ENCODE measurements at places on chromosomes 16 and 17.
A peak's percentile ranks its signal among the peaks of the same experiment; 100 is the strongest.

GRCh38 chr16:29893553-29893952 is 5.8 kb downstream of the SEZ6L2 start:
- no peak for DNase-seq

DNA sequence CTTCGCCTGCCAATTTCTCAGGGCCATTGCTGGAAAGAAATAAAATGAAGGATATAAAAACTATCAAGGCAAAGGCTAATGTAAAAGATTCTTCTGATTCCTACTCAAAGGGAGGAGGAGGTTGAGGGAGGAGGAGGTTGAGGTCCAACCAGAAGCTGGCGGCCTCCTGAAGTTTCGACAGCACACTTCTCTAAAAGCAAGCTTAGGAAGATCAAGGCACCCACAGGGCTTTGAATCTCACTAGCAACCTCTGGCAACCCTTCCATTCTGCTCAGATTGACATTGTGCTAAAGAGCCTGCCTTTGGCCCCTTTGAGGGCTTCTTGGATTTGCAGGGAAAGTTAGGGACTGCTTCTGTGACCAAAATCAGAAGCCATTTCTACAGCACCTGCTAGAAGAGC is 81.5 kb upstream of the TNRC6C start:
- no peak for DNase-seq

DNA sequence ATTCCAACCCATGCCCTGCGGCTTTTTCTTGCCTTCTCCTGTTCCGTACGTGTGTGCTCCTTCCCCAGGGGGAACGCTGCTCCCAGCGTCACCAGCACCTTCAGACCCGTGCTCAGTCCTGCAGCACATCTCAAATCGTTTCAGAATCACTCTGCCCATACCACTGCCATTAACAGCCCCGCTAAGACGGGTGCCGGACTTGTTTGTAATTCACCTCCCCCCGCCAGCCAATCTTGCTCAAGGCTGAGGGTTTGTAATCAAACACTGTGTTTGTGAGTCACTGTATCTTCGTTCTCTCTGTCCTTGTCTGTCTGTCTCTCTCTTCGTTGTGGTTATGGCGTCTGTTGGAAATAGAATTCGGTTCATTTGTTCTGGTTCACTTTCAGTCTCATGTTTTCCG is 17.3 kb downstream of the CARD14 start:
- no peak for DNase-seq

- DNase-seq = no peak
Measured at GRCh38 chr16:68105611-68106010, 20.4 kb downstream of the NFATC3 start.

DNA sequence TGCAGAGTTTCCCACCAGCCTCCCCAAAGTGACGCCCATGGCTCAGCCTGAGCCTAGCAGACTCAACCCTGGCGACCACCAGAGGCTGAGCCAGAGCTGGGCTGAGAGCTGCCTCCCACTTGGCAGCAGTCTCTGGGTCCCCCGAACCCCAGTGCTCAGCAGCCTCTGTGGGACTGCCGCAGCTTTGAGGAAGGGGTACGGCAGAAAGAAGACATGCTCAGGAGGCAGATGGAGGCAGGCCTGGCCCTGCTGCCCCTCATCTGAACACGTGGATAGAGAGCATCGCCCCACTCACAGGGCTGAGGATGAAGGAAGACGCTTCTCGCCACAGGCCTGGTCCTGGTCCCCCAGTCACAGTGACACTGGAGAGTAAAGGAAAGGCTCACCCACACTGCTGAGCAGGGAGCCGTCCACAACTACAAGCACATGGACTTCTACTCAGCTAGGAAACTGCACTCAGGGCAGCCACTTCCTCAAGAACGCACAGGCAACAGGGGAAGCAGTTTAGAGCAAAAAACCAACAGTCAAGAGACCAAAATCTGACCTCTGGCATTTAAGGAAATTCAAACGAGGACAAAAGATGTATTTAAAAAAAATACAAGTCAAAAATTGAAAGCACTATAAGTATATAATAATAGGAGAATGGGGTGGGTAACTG is 45.2 kb upstream of the GSG1L start:
- DNase-seq = no peak

- DNase-seq = no peak
Measured at GRCh38 chr17:15262291-15263205, 2.6 kb downstream of the PMP22 start.

DNA sequence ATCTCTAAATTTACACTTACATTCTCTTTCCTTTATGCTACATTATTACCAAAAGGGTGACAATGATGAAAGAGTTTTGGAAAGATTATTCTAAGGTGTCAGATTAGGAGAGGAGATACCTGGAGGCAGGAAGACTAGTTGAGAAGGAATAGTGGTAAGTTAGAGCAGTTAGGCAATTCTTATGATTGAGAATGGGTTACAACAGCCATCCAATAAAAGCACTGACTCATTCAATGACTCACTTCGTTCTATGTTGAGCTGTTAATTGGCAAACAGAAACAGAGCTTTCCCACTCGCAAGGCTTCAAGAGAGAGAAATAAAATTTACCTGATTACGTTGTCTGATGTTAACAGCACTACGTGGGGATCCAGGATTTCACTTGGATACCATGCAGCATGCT is 5.8 kb downstream of the NUP88 start:
- peak; percentile 58 for DNase-seq

GRCh38 chr16:74865922-74866598 is 91.4 kb upstream of the FA2H start:
- DNase-seq = no peak

DNA sequence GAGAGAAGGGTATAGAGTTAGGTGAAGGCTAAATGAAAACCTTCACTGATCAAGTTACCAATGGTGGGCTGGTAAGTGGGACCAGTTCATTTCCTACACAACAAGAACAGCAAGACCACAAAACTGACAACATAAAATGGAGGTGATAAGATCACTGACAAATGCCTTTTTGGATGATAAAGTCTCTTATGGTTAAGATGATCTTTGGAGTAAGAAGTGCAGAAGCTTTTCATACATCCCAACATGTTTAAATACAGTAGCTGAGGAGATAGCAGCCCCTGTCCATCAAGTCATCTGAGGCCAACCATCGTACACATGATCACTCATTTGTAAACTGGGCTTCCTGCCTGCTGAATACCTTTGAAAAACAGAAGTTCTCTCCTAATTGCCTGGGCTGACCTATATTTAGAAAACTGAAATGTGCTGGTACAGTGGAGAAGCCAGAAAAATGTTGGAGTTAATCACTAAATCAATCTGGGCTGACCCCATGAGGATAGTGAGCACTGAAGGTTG is 259.0 kb upstream of the ZFHX3 start:
- DNase-seq = no peak

- DNase-seq = no peak
Measured at GRCh38 chr17:82304826-82305726, 12.3 kb downstream of the CD7 start.

- no peak for DNase-seq
Measured at GRCh38 chr17:27898096-27898495, 4.9 kb upstream of the LYRM9 start.

GRCh38 chr17:4852567-4853207 is 19.5 kb downstream of the MINK1 start:
- no peak for DNase-seq

DNA sequence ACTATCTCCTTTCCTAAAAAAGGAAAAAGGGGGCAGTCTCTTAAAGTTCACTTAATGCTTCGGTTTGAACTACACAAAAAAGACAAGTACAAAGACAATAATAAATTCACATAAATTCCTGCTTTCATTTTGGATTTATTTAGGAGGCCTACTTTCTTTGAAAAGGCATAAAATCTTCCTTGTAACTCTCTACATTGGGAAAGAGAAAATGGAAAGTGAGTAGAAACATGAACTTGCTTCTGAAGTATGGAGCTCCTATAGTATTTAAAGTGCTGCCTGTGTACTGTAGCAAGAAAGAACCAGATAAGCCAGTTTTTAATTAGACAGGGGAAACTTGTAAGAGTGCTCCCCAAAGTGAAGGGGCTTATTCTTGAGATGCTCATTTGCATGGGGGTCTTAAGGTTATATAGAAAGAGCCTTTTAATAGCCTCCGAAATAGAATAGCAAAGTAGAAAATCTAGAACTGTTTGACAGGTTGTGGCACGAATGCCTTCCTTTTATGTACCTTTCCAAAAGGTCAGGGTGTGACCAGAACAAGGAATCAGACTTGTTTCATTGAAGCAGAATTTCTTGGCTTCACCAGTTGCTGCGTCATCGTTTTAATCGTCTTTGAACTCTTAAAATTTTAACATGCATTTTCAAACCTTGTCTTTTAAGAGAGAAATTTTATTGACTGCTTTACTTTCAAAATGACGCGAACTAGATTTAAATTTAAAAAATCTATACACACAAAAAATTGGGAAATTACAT is 12.9 kb downstream of the GAN start:
- DNase-seq = no peak

DNA sequence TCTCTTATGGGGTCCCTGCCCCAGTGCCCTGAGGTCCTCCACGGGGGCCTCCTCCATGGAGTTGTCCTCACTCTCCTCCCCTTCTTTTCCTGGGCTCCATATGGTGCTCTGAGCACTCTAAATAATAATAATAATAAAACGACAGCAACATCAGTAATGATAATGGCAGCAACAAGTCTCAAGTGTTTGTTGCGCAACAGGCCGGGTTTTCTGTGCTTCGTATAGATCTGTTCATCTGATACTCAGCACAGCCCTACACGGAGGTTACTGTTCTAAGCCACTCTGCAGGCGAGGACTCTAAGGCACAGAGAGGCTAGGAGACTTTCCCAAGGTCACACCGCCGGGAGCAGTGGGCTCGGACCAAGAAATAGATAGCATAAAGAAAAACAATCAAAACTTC is 13.7 kb downstream of the CIBAR2 start:
- DNase-seq = no peak

DNA sequence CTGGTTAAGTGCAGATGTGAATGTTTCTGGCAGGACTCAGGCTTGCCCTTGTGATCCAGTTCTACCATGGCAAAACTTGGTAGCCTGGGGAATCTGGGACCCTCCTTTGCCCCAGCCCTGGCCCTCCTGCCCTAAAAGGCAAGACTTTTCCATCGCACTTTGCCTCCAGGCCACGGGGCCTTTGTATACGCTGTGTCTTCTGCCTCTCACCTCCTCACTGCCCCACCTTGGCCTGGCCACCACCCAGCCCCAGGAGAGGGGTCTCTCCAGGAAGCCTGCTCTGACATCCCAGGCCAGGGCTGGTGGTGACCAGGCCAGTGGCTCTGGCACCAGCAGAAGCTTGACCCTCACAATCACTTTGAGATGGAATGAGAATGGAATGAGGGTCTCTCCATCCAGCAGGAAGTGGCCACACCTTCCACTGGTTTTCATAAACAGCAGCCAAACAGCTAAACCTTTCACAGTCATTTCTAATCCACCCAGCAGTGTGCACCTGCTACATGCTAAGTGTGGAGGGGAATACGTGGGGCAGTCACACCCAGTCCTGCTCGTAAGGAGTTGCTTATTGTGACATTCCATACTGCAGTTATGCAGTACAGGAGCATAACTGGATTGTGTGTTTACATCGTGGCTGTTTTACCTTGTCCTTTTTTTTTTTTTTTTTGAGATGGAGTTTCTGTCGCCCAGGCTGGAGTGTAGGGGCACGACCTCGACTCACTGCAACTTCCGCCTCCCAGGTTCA is 1.6 kb upstream of the MRPL38 start:
- no peak for DNase-seq

GRCh38 chr16:77885571-77886295 is 97.4 kb downstream of the VAT1L start:
- no peak for DNase-seq

GRCh38 chr17:77106874-77107358 is 33.9 kb upstream of the SEC14L1 start:
- DNase-seq = no peak

DNA sequence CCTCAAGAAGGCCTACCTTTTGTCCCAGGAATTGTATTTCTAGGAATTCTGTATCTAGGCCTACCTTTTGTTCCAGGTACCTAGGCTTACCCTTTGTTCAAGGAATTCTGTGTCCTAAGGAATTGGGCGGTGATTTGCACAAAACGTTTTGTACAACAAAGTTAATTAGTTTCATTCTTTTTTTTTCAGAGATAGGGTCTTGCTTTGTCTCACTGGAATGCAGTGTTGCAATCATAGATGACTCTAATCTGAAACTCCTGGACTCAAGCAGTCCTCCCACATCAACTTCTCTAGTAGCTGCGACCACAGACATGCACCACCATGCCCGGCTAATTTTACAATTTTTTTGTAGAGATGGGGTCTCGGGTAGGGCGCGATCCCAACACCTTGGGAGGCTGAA is 7.0 kb downstream of the CDR2L start:
- no peak for DNase-seq

DNA sequence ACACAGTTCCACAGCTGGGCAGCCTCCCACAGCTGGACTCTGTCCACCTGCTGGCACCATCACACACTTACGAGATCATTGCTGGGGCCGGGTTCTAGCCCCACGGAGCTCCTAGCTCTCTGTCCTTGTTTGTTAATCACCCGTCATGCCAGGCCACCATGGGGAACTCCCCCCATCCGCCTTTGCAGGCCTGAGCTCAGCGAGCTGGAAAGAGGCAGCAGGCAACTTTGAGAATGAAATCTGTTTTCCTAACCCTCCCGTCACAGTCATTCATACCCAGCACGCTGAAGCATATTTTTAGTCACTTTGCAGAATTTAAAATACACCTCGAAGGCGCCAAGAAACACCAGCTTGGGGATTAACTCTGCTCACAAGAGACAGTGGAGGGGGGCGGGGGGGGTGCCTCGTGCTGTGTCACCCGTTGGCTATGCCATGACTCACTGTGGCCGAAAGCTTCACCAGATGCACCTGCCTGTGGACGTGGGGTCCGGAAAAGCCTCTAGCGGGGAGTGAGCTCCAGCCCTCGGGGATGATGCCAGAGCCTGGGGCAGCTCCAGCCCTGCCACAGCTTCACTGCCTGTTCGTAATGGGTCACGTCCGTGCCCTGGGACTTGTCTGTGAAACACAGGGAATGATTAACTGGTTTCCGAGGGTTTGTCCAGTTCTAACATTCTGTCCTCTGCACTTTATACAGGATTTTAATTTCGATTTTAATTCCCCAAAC is 1.4 kb upstream of the SPNS2 start:
- no peak for DNase-seq

- peak; percentile 20 for DNase-seq
Measured at GRCh38 chr17:9977180-9977575, 72.1 kb upstream of the RCVRN start.

- DNase-seq = no peak
Measured at GRCh38 chr17:65902155-65902554, 289.8 kb downstream of the CEP112 start.

DNA sequence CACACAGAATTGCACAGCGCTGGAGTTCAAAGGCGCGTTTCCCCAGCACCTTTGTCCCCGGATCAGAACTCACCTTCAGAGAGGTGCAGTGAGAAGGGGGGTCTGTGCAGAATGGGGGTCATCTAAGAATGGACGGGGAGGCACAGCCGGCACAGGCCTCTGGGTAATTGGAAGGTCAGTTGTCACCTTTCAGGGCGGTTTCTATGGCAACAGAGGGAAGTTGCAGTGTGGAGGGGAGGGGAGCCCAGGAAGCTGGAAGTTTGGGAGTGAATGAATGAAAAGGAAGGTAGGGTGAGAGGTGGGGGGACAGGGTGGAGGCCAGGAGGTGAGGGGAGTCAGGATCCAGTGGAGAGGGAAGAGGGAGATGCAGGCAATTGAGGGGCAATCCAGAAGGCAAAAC is 12.4 kb upstream of the KCNG4 start:
- no peak for DNase-seq

GRCh38 chr16:27421961-27422740 is 20.2 kb downstream of the IL21R start:
- no peak for DNase-seq

Data from activated CD4-positive, alpha-beta T cell treated with anti-CD3 and anti-CD28 coated beads, Interleukin-10, Interleukin-2, amounts not matched to agents 100 ng/mL and 50 ng/mL, durations not matched to agents 16 hours and 8 hours (primary cell).